ENCODE measurements at places on chromosomes 12 and 14. TPM values are rescaled to one million over a fixed set of nuclear protein-coding genes. Genes with fewer than 3 reads are reported as not detected.
A peak's percentile ranks its signal among the peaks of the same experiment; 100 is the strongest.

GRCh38 chr12:45034861-45035265 lies 16.0 kb downstream of the DBX2 start:
- no peak for DNase-seq

GRCh38 chr14:81582420-81582819 lies 48.8 kb upstream of the SEL1L start:
- DNase-seq: no peak

DNA sequence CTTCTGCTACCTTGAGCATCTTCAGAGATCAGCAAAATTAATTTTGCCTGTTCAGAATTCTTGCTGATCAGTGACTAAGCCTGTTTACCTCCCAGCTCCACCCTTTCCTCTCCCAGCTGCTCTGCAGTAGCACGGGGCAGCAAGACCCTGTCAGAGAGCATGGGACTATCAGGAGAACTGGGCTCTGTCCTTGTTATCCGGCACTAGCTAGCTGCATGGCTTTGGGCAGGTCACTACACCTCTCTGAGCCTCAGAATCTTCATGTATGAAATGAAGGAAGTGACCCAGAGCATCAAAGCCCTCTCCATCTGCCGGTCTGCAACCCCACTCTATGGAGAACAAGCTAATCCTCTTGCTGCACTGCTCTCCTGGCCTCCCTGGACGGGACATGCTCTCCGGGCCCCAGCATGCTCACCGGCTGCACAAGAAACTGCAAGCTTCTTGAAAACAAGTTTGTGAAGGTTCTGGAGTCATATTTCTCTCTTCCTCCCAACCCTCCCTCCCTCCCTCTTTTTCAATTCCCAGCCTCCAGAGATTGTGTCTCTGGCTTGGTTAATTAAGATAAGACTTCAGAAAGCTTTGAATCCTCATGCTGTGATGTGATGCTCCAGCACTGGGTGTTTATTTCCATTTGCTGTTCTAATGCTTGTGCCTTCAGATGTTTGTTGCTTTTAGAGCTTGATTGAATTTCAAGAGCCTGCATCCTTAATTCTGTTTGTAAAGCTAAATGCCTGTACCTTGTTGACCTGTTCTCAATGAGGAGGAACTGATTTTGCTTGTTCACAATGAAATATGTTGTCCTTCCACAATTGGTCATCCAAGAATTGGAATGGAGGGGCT lies 101.1 kb downstream of the CRACR2A start:
- no peak for DNase-seq

GRCh38 chr14:46885566-46885965 lies 234.0 kb upstream of the RPL10L start:
- DNase-seq: no peak

DNA sequence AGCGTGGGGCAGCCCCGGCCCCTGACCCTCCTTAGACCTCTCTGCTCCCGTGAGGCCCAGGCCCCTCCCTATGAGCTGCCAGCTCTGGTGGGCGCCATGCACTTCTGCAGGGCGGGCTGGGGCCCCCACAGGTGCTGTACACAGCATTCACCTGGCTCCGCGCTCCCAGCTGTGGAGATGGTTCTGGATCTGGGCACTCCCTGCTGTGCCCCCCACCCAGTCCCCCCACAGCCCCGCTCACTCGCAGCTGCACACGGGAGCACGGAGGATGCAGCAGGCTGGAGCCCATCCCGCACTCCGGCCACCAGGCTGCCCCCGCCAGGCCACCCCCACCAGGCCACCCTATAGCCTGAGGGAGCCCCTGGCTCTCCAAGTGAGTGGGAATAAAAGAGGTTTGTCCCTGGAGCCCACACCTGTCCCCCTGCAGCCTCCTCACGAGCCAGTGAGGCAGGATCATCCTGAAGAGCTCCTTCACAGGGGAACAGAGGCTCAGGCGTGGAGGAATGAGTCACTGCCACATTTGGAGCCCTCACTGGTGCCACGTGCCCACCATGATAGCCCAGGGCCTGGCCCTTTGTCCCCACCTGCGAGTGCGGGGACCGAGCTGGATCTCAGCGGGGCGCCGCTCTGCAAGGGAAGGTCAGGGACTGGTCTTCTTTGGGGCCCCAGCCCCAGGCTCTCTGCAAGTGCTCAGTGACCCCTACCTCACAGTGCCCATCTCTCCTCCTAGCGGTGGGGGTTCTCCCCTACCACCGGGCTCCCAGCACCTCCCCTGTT lies 1.9 kb downstream of the ADSS1 start:
- no peak for DNase-seq

DNA sequence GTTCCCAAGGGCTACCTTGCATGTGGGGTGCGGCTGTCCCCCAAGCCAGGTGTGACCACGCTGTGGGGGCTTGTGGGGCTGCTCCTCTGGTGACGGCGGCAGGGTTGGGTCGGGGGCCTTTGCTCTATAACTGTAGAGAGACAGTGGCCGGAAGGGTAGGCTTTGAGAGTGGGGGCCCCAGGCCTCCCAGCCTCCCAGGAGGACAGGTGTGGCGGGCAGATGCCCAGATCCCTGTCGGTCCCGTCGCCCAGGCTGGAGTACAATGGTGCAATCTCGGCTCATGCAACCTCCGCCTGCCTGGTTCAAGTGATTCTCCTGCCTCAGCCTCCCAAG lies 2.7 kb upstream of the GPR132 start:
- no peak for DNase-seq

GRCh38 chr14:104192146-104192882 lies 53.9 kb downstream of the KIF26A start:
- DNase-seq: no peak

- DNase-seq: no peak
Measured at GRCh38 chr12:67035121-67035520, 234.0 kb upstream of the CAND1 start.

DNA sequence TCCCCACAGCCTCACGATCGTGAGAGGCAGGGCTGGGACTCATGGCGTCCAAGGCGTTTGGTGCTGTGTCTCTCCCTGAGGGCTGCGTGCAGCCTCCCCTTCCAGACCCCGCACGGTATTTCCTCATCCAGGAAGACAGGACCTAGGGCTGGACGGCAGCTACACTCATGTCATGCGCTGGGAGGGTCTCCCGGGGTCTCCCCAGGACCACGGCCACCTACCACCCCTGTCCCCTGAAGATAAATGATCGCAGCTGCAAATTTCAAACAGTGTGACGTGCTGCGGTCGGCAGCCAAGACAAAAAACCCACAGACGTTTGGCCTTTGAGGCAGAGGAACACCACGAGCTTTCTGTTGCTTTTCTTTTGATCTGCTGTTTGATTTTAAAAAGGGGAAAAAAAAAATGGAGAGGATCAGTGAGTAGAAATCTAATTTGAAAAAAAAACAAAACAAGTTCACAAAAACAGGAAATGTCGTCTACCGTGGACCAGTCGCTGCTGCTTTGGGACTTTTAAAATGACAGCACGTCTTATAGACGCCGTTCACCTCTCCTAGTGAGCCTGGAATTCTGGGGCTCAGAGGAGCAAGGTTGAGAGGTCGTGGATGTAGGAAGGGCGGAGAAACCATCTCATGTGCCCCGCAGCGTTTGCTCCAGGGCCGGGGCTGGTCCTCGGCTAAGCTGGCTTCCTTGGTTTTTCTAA lies 237.6 kb downstream of the SLC41A2 start:
- DNase-seq: no peak

GRCh38 chr14:65958664-65959562 lies 527.3 kb upstream of the CCDC196 start:
- no peak for DNase-seq

DNA sequence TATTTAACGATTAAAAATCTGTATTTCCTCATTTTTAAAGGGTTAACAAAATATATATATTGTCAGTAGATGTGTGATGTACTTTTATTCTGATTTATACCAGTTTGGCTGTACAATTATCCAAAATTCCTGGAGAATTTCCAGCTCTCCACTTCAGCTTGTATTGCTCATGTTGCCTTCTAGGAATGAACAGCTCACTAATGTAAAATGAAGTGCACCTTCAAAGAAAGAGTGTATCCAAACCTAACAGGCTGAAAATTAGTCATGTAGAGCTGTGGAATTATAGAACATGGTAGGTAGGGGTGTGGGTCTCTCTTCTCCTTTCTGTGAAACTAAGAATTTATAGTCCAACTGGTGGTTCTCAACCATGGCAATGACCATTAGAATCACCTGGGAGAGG lies 362.0 kb downstream of the ETNK1 start:
- no peak for DNase-seq

DNA sequence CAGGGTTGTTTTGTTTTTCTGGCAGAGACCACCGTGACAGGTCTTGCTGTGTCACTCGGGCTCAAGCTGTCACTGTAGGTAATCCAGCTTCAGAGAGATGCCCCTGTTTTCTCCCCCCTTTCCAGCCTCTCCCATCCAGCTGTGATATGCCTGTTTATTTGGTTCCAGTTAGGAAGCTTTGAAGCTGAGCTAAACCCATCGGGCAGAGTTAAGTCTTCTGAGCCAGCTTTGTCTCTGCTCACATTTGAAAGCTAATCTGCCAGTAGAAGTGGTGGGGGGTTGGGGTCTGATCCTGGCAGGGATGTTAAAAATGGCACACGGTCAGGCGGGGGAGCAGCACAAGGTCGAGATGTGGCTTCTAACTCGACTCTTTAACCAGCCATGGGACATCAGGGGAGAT lies 130.0 kb downstream of the TSPAN9 start:
- no peak for DNase-seq

DNA sequence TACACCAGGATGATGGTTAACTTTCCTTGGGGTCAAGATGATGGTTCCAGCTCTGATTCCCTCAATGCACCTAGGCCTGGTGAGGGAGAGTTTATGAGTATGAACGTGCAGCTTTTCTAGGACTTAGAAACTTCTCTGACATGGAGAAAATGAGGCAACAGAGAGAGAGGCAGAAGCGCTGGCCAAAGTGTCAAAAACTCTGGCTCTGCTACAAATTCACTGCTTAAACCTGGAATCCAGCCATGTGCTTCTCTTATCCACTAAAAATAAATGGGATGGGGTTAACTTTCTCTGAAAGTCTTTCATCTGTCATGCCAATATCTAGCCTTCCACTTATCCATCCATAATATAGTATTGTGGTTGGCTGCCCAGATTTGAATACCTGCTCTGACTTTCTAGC lies 568.7 kb downstream of the MED13L start:
- DNase-seq: no peak

GRCh38 chr12:128613837-128614590 lies 209.7 kb downstream of the SLC15A4 start:
- no peak for DNase-seq

GRCh38 chr12:2190896-2191533 lies 138.2 kb downstream of the CACNA1C start:
- DNase-seq: no peak

GRCh38 chr14:61954306-61954705 lies 192.1 kb downstream of the SNAPC1 start:
- no peak for DNase-seq

DNA sequence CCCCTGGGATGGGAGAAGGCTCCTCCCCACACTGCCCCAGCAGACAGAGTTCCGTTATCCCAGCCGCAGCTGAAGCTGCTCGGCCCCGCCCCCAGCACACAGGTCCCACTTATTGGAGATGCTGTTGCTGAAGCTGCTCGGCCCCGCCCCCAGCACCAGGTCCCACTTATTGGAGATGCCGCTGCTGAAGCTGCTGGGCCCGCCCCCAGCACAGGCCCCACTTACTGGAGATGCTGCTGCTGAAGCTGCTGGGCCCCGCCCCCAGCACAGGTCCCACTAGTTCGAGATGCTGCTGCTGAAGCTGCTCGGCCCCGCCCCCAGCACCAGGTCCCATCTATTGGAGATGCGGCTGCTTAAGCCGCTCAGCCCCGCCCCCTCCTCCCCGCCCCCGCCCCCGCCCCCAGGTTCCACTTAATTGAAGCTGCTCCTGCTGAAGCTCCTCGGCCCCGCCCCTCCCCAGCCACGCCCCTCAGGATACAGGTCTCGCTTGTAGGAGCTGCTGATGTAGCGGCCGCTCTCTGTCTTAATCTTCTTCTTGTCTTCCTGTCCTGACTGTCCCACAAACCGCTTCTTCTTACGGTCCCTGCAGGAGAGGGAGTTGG lies 12.0 kb downstream of the CFAP73 start:
- DNase-seq: no peak

GRCh38 chr12:81759190-81760051 lies at the start of gene PPFIA2:
Gene PPFIA2 (minus strand): TSS chr12:81759350.
- DNase-seq: peak; percentile 17

DNA sequence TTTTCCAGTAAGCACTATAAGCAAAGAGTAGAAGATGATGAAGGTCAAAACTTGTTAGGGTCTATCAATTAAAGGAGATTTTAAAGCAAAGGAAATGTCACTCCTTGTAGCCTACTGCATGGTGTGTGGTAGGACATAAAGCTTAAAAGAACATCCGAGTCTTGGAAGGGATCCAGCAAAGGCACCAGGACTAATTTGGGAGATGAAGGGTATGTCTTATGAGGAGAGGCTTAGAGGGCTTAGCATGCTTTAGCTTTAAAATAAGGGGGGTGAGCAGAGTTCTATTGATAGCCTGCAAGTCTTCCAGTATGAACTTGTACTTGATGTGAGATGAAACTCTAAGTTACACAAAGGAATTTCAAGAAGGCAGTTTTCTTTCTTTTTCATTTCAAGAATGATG lies 11.8 kb upstream of the MYBPC1 start:
- no peak for DNase-seq

DNA sequence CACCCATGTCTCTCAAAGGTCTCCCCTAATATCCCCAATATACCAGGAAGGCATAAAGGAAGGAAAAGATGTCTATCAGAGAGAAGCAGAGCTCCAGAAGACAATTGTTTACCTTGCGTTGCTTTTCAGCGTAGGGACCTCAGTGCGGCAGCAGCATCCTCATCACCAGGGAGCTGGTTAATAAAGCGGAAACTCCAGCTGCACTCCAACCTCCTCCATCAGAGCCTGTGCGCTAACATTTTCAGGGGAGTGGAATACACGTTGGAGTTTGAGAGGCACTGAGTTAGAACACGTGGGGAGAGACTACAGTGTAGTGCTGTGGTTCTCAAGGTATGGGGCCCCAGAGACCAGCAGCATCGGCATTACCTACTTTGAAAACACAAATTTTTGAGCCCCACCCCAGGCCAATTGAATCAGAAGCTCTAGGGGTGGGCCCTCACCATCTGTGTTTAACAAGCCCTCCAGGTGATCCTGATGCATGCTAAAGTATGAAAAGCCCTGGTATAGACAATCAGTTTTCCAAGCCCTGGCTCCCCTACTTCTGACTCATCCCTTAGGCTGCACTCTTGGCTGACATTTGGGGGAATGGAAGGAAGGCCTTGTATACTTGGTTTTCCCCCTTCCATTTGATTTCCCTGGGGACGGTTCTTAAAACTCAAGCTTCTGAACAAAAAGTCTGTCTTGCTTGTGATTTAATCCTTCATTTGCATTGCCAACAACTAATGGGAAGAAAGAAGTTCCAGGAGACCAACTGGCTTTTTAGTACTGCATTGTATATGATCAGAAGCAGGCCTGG lies 419.0 kb upstream of the CCDC196 start:
- DNase-seq: no peak

CD4 gene
- total RNA-seq: 2.8 TPM

STK38L gene
- total RNA-seq: 137 TPM

ADAMTS20 gene
- not detected for total RNA-seq

IAPP gene
- not detected for total RNA-seq

STX2 gene
- 11.2 TPM for total RNA-seq

PLXNC1 gene
- 3.2 TPM for total RNA-seq

TPH2 gene
- not detected for total RNA-seq

PARPBP gene
- 0.81 TPM for total RNA-seq

HSP90B1 gene
- 294 TPM for total RNA-seq

ACSS3 gene
- total RNA-seq: 30.3 TPM

PLEKHD1 gene
- total RNA-seq: 0.23 TPM

RND1 gene
- 0.36 TPM for total RNA-seq
